ENCODE measurements at places on chromosomes 4 and X.

GRCh38 chr4:169359961-169360360 is 89.2 kb upstream of the SH3RF1 start:
- no peak for DNase-seq

DNA sequence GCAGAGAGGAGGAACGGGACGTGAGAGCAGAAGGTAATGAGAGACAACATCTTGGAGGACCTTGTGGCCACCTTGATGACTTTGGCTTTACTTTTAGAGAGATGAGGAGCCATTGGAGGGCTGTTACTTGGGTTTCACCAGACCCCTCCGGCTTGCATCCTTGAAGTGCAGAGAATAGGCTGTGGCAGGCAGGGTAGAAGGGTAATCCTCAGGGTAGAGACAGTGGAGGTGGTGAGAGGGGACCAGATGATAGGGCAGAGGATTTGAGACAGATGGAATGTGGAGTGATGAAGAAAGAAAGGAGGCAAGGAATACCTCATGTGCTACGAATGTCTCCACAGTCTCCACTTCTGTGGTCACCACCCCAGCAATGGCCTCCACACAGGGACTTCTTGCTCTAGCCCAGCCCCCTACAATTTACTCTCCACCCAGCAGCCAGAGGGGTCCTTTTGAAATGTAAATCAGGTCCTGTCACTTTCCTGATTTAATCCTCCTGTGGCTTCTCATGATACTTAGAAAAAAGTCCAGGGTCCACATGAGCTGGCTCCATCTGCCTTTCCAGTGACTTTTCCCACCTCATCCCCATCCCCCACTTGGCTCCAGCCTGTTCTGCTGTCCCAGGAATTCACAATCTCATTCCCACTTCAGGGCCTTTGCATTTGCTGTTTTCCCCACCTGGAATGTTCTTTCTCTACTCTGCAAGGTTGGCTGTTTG is 115.0 kb downstream of the PJA1 start:
- DNase-seq, result no peak

DNA sequence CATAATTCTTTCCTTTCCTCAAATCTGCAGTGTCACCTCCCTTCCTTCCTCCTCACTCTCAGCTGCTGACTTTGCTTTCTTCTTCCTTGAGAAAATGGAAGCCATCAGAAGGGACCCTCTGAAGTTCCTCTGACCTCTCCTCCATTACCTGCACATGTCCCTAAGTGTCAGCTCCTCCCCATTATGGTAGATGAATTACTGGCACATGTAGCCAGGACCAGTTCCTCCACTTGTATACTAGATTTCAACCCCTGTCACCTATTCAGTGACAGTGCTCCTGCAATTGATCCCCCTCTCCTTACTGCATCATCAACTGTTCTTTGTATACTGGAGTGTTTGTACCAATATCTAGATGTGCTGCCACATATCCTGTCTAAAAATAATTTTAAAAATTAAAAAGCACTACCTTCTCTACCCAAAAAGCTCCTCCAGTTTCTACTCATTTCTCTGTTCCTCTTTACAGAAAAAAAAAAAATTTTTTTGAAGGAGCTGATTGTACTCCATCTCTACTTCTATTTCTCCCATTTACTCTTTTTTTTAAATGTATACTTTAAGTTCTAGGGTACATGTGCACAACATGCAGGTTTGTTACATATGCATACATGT is 78.6 kb downstream of the CLCN5 start:
- no peak for DNase-seq

DNA sequence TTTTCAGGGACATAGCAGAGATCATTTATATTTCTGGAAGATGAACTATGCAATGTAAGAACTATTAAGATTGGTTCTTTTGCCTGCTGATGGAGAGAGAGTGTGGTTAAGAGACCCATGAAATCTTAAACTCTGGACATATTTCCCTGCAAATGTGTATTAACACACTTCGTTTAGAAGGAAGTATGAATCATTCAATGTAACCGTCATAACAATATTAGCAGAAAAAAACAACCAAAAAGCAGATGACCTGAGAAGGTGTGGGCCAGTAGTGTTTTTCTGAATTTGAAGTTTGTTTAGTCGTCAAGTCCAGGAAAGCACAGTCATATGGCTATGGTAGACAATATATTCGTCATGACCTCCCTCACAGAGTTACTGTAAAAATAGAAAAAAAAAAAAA is 2.5 kb upstream of the TMPRSS11D start:
- DNase-seq, result no peak

GRCh38 chr4:148793221-148793620 is 351.0 kb upstream of the NR3C2 start:
- DNase-seq, result no peak

DNA sequence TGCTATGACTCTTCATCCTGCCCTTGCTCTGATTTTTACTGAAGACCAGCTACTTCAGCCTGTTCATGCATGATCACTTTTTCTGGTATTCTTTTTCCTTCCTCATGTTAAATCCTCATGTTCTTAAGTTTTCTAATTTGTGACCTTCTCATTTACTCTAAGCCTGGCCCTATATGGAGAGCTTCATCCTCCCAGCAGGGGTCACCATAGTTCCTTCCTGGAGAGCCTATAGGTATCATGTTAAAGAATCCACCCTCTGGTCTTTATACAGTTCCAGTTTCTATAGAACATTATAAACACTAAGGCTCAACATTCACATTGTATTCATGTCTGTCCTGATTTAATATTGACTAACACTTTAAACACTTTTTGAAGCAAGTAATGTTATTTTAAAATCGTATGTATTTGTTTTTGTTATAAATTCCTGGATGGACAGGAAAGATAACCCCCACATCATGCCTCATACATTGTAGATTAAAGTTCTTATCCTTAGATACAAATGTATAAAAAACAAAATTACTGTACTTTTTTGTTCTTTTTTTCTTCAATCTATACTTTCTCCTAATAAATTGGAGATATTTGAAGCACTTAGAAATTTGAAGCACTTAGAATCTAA is 53.8 kb upstream of the OTUD4 start:
- DNase-seq, result peak; percentile 51

DNA sequence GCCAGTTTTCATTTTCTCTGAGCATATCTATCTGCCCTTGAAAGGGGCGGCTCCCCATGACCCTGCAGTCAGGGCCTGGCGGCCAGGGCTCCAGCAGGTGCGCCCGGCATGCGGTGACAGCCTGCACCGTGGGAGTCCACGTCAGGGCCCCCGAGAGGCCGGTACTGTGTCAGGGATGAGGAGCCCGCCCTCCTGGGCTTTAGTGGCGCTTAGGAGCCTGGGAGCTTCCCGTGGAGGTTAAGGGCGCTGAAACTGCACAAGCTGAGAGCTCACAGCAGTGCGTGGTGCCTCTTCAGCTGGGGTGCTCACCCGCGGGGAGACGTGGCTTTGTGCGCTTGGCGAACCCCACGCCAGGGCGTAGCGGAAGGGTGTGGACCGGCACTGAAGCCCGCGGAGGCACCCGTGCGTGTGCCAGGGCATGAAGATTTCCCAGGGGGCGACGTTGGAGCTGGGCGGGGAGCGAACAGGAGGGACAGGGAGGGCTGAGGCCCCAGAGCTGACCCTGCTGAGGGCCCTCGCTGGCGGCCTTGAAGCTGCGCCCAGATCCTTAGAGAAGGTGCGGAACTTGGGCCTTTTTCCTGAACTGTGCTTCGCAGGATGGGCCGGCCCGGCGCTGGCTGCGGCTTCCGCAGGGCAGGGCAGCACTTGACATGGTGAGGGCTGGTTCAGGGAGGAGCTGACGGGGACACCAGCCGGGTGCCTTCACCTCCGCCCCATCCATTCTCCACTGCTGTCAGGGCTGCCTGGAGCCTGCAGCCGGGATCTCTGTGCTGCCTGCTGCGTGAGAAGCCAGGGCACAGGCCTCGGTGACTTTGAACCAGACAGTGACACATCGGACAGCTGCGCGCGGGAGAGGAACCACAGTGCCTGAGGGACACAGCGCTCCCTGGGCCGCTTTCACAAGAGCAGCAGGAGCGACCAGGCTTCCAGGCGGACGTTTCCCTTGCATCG is 32.9 kb downstream of the HTT-AS start:
- peak; percentile 88 for DNase-seq

- no peak for DNase-seq
These were observed 27.3 kb upstream of the KIAA0232 start for GRCh38 chr4:6755088-6755753.

Measured in SJCRH30 (cell line).